ENCODE measurements at places on chromosomes 1 and 21.
A peak's percentile ranks its signal among the peaks of the same experiment; 100 is the strongest.

- no peak for DNase-seq
Measured at GRCh38 chr1:91608876-91609275, 108.2 kb downstream of the CDC7 start.

GRCh38 chr1:17400725-17401341, 28.8 kb downstream of the PADI6 start:
- no peak for DNase-seq

- no peak for DNase-seq
Measured at GRCh38 chr1:80915491-80915890, 885.2 kb upstream of the ADGRL2 start.

GRCh38 chr1:226506921-226507320, 41.6 kb upstream of the STUM start:
- DNase-seq = no peak

DNA sequence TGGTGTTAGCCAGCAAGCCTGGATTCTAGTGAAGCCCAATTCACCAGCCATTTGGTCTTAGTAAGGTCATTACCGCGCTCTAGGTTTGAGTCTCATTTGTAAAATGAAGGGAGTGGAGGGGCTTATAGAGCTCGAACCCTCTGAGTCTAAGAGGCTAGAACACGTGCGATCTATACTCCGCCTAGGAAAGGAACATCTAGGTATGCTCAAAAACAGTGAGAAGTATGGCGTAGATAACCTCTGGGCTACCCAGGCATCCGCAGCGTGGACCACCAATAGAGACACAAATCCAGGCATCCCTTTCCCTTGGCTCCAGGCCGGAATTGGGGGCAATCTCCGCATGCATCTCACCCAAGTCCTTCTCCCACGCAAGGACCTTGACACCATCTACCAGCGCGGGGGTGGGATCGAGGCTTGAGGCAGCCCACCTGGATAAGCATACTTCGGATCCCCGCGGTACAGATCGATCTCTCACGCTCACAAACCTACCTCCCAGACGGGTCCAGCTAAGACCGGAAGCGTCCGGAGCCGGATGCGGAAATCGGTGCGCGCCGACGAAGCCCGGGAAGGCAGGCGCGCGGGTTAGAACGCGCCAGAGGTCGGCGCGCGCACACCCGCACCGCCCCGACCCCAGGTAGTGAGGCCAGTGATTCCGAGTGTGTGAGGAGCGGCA, at the start of gene METTL25B:
METTL25B (plus strand) TSS at position 544 of the 673 bp plus-strand sequence. CDS start 636 bp downstream, outside the sequence.
- peak; percentile 87 for DNase-seq

GRCh38 chr1:23727362-23727811, 15.9 kb upstream of the ELOA start:
- DNase-seq = no peak

- no peak for DNase-seq
Measured at GRCh38 chr1:17527036-17527914, 12.2 kb upstream of the ARHGEF10L start.

- DNase-seq = no peak
Measured at GRCh38 chr1:21509351-21510112, at the start of gene ALPL. TSS of gene ALPL (plus strand) at chr1:21509423. CDS start at chr1:21554082, 44,659 bp downstream.

- DNase-seq = no peak
Measured at GRCh38 chr1:94542088-94542870, 720 bp upstream of the F3 start.

- DNase-seq = no peak
Measured at GRCh38 chr21:25970254-25970930, 200.2 kb downstream of the APP start.

GRCh38 chr1:109239409-109240068, 9.8 kb upstream of the CELSR2 start:
- DNase-seq = peak; percentile 66

DNA sequence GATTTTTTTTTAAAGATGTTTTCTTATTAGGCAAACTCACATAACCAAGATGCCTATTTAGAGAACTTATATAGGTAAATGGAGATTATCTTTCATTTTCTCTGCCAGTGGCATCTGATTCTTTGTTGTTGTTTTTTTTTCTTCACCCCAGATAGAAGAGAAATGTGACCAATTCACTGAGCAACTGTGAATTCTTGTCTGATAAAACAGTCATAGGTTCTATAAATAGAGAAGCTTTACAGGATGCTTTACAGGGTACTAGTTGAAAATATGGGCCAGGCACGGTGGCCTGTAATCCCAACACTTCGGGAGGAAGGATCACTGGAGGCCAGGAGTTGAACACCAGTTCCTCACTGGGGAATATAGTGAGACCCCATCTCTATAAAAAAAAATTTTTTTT, 50.7 kb upstream of the LAMC2 start:
- DNase-seq = no peak
